Stimulated activated CD8-positive, alpha-beta memory T cell treated with anti-CD3 and anti-CD28 coated beads, Interleukin-7, amount 100 ng/mL, for 1 hour (primary cell): ENCODE measurements at places on chromosomes 16 and 17.
A peak's percentile ranks its signal among the peaks of the same experiment; 100 is the strongest.

GRCh38 chr17:48571024-48571818, 6.9 kb downstream of the HOXB4 start:
- DNase-seq: no peak

GRCh38 chr17:33978889-33979288, 276.2 kb upstream of the CCL2 start:
- DNase-seq: no peak

DNA sequence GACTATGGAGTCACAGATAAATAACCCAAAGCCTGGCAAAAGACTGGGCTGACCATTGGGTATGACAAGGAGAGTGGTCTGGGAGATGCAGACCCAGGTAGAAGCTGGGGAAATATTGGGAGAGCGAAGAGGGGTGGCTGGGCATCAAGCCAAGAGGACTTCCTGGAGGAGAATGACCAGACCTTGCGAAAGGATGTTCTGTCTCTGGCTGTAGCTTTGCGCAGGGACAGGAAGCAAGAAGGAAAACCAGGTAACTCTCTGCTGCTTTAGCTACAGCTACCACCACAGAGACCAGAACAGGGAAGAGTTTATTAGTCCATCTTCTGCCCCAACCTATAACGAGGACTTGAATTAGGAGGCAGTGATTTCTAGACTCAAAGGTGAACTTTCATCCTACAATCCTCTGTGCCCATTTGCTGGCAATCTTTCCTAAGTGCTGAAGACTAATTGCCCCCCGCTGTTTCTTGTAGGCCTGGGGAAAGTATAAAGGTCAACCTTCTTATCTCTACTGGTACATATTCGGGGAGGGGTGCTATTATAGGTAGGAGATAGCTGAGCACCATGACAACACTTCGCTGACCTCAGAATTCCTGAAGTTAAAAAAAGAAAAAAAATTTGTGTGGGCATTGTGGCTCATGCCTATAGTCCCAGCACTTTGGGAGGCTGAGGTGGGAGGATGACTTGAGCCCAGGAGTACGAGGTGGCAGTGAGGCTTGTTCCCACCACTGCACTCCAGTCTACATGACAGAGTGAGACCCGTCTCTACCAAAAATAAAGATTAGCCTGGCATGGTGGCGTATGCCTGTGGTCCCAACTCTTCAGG, 19.1 kb upstream of the KIFC3 start:
- no peak for DNase-seq

- DNase-seq: no peak
Observed at GRCh38 chr17:62891659-62892058, 74.4 kb upstream of the TANC2 start.

DNA sequence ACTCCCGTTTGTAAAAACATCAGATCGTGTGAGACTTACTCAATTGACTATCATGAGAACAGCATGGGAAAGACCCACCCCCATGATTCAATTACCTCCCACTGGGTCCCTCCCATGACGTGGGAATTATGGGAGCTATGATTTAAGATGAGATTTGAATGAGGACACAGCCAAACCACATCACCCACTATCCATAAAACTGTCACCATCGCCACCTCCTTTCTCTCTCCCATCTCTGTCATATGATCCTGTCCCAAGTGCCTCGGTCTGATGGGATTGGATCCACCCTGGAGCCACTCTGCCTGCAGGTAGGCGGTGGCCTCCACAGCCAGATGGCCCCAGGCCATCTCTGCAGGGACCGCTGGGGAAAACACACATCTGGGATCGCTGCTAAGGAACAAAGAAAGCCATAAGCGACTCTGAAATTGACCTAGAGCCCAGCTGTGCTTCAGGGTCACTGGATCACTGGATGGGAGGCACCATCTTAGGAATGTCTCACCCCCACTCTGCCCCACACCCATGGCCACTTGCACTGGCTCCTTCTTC, 61.2 kb downstream of the TMEM186 start:
- no peak for DNase-seq

- DNase-seq: no peak
Observed at GRCh38 chr16:83552228-83552627, 255.6 kb upstream of the HSBP1 start.

DNA sequence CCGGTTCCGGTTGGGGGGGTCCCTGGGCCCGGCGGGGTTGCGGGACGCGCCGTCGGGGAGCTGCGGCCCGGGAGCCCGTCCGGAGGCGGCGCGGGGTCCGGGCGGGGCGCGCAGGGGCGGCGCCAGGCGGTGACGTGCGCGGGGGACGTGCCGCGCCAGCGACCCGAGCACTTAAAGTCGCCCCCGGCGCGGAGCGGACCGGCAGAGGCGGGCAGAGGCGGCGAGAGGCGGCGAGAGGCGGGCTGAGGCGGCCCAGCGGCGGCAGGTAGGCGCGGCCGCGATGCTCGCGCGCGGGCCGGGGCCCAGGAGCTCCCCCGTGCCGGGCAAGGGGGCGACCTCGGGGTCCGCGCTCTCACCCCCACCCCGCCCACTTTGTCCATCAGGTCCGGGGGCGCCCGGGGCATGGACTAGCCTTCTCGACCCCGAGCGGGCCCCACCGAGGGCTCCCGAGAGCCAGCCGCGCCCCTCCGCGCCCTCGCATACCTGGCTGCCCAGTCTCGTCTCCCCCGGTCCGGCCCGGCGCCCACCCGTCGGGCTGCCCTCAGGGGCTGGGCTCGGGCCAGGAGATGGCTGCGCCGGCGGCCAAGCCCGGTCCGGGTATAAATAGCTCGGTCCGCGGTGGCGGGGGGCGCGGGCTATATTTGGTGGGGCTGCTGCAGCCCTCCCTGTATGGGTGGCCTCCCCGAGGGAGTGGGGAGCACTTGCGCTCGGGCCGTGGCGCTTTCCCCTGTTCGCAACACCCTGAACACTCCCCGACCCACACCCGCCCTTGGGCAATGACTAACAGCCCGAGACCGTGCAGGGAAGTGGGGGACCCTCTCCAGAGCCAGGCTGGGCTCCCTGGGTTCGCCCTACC, at the start of gene SLC16A3:
Gene SLC16A3, plus strand, starts transcription at position 201 of the 856 bp plus-strand sequence. CDS start 6,967 bp downstream, outside the sequence.
- DNase-seq: peak; percentile 48

- no peak for DNase-seq
Observed at GRCh38 chr16:67258161-67258835, 9.5 kb downstream of the SLC9A5 start.

GRCh38 chr16:68263559-68264127, 683 bp upstream of the SLC7A6 start:
- no peak for DNase-seq

DNA sequence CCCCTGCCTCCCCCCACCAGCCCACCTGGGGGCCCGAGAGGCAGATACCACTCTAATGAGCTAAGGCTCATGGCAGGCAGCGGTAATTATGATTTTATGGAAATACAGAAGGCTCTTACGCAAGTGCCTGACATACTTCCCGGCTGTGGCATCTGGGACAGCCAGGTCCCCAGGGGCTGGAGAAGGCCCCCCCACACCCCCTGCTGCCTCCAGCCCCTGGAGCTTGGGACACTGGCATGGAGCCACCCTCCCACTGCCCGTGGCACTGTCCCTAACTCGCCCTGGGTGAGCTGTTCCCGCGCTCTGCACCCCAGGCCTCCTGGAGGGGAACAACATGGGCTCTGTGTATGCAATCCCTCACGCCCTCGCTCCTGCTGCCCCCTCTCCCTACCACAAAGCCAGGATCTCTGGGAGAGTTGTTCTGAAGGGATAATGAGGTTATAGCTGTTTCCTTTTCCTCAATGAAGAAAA, 5.4 kb upstream of the STAC2 start:
- no peak for DNase-seq
